ENCODE measurements at places on chromosomes 7 and 10.

DNA sequence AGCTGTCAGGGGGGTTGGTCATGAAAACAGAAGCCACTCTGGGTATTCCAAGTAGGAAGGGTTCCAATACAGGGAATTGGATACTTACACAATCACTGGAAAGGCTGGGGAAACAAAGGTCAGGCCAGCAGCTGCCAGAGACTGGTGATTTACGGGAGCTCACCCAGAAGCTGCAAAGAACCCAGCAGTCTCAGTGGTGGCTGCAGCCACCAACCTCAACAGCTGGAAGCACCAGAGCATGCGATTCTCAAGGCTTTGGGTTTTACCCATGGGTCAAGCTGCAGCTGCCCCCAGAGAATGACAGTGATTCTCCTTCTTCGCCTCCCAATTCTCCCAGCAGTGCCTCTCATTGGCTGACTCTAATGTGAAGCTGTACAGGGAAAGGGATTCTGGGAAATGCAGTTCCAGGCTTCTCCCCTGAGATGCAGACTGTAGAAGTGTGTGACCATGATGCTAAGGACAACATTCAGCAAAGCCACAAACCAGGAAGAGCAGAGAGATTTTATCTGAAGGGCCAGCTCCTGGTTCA, 107.2 kb upstream of the TCF7L2 start:
- DNase-seq: peak; percentile 3

- no peak for DNase-seq
Measured at GRCh38 chr10:122207163-122207562, 63.9 kb upstream of the BTBD16 start.

DNA sequence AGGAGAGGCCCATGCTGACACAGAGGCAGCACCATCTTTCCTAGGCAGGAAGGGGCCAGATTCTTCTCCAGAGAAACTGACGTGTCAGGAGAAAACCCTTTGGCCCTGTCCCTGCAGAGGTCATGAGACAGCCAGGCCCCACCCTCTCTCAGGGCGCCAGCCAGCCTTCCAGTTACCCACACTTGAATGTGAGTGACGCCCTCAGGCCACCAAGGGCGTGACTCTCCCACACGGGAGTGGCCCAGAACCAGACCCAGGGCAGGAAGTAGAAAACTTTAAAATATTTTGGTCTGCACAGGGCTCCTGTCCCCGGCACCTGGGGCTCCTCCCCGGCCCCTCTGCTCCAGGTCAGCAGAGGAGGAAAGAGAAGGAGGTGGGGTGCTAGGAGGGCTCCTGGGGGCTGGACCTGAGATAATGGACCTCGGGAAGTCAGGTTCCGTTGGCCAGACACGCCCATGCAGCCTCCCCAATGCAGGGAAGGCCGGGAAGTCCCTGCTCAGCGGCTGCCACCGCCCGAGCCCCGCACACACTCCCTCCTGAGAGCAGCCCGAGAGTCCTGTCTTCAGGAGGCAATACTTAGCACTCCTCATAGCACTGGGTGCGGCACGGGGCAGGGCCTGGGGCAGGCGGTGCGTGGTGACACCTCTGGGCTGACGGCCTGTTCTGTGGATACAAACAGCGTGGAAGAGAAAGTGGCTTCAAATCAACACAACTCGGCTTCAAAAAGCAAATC, 67.0 kb upstream of the CFAP46 start:
- DNase-seq: no peak

- DNase-seq: no peak
Measured at GRCh38 chr7:92150450-92151017, 16.3 kb upstream of the CYP51A1 start.

GRCh38 chr7:132080467-132080866, 495.8 kb downstream of the PLXNA4 start:
- no peak for DNase-seq

DNA sequence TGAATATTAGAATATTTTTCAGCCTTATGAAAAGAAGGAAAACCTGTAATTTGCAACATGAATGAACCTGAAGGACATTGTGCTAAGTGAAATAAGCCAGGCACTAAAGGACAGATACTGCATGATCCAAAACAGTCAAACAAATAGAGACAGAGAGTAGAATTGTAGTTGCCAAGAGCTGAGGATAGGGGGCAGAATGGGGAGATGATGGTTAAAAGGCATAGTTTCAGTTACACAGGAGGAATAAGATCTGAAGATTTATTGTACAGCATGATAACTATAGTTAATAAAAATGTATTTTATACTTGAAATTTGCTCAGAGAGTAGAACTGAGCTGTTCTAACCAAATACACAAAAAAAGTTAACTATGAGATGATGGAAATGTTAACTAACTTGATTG, 149.0 kb upstream of the TMEM106B start:
- DNase-seq: no peak

DNA sequence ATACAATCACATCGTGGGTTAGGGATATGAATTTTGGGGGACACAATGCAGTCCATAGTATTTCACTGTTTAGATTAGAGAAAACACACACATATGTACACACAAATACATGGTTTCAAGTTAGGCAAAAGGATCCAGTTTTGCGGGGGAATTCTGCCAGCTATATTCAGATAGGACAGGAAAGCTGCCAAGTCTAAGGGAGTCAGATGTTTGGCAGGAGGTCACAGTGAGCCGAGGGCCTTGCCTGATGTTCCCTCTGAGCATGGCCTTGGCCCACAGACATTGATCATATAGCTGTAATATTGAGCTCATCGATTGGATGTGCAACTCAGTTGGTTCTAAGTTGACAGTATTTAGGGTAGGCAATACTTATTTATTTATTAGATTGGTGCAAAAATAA, 122.8 kb downstream of the ADRA2A start:
- DNase-seq: no peak

- DNase-seq: no peak
Measured at GRCh38 chr7:16880554-16880953, 1.2 kb downstream of the AGR3 start.

DNA sequence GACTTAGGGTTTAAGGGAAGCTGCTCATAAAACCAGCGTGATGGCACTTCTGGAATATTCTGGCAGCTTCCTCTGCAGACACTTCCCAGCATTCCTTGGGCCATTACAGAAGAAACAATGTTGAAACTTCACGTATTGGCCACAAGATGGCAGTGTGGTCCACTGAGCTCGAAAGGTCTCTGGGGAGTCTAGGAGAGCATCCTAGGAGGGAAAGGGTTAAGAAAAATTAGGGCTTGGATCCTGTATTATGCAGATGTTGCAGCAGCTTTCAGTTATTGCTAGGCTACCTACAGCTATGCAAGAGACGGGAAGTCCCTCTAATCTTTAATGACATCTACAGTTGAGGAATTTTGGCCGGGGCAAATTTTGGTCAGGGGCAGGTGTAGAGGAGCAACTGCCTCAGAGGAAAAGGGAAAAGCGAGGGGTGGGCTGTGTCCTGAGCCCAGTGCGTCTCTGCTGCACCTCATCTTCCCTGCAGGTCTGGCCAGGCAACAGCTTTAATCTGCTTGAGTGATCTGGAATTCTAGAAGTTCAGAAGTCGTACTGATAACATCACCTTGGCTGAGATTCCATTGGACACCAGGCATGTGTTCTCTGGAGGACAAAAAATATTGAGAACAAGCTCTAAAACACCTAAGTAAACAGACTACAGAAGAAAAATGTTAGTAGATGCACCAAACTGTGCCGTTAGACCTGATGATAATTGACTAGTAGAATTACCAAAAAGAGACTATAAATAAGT, 220.8 kb upstream of the PRSS58 start:
- peak; percentile 72 for DNase-seq

DNA sequence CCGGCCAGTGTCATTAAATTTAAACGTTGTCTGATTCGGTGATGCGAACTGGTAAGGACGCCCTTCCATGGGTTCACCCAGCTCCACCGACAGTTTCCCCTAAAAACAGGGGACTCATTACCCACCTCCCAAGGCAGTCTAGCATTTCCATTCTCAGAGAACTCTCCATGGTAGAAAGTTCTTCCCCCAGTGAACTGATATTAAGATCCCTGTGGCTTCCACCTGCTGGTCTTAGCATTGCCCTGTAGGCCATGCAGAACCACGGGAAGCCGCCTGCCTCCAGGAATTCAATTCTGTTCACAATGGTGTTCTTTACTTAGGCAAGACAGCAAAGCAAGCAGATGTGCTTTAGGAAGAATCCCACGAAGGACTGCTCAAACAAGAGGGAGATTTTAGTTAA, 128.9 kb upstream of the NANOS1 start:
- DNase-seq: no peak

DNA sequence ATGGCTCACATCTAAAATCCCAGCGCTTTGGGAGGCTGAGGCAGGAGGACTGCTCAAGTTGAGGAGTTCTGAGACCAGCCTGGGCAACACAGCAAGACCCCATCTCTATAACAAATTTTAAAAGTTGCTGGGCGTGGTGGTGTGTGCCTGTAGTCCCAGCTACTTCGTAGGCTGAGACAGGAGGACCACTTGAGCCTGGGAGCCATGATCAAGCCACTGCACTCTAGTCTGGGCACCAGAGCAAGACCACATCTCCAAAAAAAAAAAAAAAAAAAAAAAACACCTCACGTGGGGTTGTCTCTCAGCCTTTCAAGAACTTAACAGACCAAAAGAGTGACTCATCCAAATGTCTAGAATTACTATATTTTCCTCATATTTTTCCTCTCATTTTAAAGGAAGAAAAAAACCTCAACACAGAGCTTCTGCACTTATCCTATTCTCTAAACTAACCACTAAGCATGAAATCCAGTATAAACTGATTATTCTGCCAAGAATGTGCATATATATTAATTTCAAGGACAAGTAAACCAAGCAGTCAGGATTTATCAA, 46.3 kb downstream of the CUL2 start:
- peak; percentile 74 for DNase-seq

DNA sequence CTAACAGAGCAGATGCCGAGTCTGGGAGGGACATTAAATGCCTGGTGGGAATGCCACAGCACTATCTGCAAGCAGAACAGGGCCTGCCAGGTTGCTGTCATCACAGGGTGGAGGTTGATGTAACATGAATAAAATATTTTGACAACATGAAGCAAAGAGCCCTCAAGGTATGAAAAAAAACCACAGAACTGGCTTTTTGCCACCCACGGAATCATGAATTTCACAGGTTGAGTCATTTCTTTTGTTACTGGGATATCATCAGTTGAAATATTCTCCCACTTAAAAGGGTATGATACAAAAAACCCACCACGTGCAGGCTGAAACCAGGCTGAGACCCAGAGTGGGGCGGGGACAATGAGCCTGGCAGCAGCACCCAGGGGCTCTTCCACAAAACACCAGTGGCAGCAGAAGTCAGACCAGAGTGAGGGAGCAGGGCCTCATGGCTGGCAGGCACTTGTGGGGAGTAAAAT, 220.1 kb downstream of the TNS3 start:
- DNase-seq: peak; percentile 95

- no peak for DNase-seq
Measured at GRCh38 chr7:80318081-80318480, 183.4 kb downstream of the GNAI1 start.

- DNase-seq: no peak
Measured at GRCh38 chr7:13139436-13139835, 452.0 kb downstream of the ARL4A start.

- no peak for DNase-seq
Measured at GRCh38 chr10:62015994-62016393, 114.5 kb downstream of the ARID5B start.

- no peak for DNase-seq
Measured at GRCh38 chr10:128901236-128901635, 565.8 kb upstream of the MGMT start.

- no peak for DNase-seq
Measured at GRCh38 chr7:2084781-2085505, 147.8 kb downstream of the MAD1L1 start.

DNA sequence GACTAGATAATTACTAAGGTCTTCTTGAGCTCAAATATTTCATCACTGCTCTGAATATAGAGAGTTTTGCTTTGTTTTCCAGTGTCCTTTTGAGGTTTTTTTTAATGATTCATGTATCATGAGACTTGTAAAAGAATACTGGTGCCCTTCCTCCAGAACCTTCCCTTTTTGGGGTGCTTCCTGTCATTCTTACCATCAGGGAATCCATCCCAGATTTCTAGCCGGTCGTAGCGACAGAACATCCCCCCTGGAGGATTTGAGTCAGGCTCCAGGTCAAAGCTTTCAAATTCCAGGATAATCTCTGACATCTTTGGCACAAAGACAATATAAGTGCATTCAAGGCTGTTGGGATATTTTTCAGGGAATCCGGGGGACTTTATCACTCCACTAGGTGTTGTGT, 71.0 kb downstream of the NRP1 start:
- DNase-seq: peak; percentile 81

DNA sequence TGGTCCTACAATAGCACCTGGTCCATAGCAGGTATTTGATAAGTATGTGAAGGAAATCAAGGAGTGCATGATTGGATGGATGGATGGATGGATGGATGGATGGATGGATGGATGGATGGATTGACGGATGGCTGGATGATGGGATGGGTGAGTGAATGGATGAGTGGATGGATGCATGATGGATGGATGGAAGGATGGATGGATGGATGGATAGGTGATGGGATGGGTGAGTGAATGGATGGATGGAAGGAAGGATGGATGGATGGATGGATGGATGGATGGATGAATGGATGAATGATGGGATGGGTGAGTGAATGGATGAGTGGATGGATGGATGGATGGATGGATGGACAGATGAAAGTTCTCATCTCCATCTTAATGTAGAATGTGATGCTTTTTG, 231.0 kb upstream of the PPP2R2D start:
- DNase-seq: no peak

DNA sequence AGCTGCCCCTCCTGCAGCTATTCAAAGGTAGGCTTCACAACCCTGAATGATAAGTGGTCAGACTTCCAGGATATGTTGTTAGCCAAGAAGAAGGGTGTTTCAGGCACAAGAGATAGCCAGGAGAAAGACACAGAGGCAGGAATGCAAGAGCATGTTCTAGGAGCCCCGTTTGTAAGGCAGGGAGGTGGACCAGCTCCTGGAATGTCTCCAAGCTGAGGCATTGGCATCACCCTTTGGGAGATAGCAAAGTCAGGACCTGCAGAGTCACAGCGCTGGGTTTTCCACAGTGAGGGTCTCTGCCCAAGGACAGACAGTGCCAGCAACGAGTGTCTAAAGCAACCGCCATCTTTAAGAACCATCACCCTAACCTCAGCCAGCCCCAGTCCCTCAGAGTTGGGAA, 484.5 kb upstream of the ZMIZ1 start:
- DNase-seq: no peak
